ENCODE measurements at places on chromosomes 3 and 15.

DNA sequence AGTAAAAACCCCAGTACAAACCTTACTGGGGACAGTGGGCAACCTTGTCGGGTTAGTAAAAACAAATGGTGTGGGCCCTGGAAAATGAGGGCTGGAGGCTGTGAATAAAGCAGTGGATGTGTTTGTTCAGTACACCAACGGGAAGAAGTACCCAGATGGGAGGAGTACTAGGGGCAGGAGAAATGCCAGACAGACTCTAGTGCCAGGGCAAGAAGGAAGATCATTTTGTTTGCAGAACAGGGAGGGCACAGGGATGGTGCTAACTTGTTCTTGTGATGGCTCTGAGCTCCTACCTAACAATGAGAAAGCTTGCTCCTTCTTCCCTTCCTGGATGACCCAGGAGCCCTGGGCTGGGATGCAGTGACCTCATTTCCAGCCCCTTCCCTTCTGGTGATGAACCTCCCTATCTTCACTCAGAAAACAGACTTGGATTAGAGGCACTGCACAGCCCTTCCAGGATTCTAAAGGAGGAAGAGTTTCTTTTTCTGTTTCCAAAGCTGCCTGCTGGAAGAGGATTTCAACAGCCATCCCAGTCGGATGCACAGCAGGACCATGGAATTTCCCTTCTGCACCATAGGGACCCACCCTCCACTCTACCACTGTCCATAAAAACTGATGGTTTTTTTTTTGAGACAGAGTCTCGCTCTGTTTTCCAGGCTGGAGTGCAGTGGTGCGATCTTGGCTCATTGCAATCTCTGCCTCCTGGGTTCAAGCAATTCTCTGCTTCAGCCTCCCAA lies 6.1 kb downstream of the RASSF1 start:
- no peak for DNase-seq

GRCh38 chr3:184316792-184317191 lies 2.4 kb downstream of the EIF4G1 start:
- DNase-seq = no peak

DNA sequence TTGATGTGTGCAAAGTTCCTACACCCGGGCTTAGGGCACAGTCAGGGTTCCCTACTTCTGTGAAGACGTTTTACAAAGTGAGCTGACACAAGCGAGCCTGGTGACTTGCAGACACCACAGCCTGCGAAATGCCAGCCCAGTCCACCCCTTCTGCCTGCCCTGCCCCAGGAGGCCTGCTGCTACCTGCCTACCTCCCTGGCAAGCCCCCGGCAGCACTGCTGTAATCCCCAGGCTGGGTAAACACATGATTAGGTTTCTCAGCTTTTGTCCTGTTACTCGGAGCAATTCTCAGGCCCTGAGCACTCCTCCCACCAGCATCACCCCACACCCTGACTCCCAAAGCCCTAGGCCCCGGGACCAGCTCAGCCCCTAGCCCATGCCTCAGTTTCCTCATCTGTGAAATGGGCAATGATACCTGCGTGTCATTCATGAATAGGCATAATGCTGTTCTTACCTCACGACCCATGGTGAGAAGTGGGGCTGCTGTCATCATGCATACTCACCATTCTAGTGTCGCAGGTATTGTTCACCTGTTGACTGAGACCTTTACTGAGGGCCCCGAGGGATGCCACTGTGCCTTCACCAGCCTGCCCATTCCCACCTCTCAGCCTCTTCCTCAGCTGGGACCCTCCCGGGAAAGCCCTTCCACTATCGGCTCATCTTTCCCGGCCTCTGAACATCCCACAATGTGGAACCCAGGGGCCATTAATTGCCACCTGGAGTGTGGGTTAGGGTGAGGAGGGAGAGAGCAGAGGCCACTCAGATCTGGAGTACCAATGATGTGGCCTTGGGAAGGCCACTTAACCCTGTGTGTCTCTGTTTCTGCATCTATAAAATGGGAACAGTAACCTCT lies 31.5 kb upstream of the SLC6A6 start:
- DNase-seq = no peak

DNA sequence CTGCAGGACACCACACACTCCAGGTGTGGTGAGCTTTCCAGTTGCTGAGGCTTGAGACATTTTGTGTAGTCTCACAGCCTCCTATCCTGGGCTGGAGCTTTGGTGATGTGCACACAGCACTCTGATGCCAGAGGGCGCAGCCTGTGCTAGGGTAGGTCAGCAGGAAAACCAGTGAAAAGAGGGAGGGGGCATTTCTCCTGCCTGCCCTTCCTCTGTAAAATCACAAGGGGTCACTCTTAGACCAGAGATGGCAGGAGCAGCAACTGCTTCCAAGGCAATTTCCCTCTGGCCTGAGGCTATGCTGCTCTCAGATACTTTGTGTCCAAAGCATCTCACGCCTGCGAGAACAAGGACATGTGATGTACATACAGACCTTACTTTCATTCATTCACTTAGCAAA lies 16.5 kb upstream of the MUSTN1 start:
- DNase-seq = no peak

DNA sequence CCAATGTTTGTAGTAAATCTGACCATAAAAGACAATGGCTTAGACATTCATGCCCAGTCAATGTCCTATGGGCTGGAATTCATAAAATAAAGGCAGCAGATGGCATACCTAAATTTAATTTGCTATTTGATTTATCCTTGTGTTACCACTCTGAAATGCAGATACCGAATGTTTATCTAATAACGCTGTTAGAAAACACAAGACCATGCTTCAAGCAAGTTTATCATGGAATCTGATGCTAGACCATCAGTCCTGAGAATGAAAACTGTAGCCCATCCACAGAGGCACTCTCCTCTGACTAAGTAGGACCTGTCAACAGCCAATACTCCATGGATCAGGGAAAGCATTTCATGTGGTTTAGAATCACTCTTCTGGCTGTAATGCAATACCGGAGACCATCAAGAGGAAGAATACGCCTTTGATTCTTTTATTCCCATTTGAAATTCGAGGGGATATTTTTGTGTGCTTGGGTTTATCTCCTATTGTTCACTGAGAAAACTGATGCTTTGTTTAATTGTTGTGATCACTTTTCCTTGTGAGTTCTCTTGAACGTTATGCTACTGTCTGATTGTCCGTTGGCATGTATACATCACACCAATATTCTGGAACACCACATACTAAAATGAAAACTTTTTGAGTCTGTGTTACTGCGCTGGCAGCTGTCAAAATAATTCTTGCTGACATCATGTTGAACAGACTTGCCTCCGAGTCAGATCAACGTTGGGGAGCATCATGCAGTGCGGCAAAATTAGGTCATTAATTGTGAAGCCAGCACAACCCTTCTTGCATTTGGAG lies 12.1 kb upstream of the CPB1 start:
- no peak for DNase-seq

DNA sequence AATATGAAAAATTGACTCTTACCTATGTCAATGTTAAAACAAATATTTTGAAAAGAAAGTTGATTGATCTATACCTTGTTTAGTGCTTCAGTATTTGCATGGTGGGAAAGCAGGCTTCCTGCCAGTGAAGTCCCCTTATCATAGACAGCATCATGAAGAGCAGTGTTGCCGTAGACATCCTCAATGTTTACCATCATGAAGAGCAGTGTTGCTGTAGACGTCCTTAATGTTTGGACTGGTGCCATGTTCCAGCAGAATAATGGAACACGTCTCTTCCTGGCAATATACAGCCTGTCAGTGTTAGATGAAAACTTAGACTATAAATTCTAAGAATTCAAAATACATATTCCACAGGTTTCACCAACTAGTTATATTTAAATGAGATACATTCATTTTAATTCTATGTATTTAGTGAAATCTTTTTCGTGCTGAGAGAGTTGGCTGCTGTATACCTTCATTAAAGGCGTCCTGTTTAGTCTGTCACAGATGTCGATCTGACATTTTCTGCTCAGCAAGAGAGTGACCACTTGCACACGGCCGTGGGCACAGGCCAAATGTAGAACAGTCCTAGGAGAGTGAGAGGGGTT lies 116.8 kb downstream of the LMLN start:
- DNase-seq = no peak

- DNase-seq = no peak
Observed at GRCh38 chr15:70974004-70974832, 81.6 kb downstream of the LRRC49 start.

DNA sequence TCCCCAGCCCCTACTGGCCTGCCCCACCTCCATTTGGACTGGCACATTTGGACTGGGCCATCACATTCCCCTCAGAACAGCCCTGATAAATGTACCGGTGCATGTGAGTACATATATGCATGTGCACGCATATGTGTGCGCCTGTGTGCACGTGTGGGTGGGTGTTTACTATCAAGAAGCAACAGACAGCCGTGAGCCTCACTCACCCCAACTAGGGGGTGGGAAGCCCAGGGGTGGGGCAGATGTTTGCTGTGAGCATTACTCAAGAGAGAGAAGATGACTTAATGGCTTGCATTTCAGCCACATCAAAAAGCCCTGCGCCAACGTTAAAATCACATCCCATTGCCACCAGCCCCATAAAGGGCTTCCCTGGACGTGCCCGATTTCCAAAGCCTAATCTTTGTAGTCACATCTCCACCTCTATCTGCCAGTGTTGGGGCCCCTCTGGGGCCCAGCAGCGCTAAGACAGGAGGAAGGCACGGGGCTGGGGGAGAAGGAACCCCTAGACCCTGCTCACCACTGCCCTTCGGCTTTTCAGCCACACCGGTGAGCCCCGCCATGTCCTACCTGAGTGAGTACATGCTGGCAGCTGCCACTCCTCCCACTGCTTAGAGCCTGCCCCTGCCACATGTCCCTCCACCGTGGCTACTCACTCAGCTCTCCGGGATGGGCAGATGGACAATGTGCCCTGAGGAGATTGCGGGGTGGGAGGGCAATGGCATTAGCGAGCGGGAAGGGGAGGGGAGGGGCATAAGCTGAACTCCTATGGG lies 10.9 kb downstream of the ITIH3 start:
- DNase-seq = no peak

DNA sequence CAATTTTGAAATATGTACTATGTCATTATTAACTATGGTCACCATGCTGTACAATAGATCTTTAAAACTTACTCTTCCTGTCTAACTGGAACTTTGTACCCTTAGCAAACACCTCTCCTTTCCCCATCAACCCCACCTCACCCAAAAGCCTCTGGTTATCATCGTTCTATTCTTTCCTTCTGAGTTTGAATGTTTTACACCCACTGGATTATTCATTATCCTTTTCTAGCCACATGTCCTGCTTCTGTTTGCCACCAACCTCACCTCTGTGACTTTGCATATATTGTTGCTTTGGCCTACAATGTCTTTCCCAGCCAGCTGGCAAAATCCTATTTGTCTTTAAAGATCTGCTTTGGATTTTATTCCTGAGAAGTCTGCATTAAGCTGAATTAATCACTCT lies 102.6 kb upstream of the TSPAN3 start:
- no peak for DNase-seq

GRCh38 chr15:87724330-87724729 lies 532.2 kb downstream of the NTRK3 start:
- no peak for DNase-seq

- DNase-seq = no peak
Observed at GRCh38 chr3:87491843-87492242, 215.5 kb upstream of the POU1F1 start.
